ENCODE measurements at places on chromosomes 2 and 18.
A peak's percentile ranks its signal among the peaks of the same experiment; 100 is the strongest.

GRCh38 chr18:10536280-10536679 is 10.5 kb downstream of the NAPG start:
- no peak for DNase-seq

- peak; percentile 30 for DNase-seq
Observed at GRCh38 chr2:85437488-85438200, 19.1 kb downstream of the SH2D6 start.

GRCh38 chr2:1721706-1722646 is 22.3 kb downstream of the PXDN start:
- peak; percentile 97 for DNase-seq

DNA sequence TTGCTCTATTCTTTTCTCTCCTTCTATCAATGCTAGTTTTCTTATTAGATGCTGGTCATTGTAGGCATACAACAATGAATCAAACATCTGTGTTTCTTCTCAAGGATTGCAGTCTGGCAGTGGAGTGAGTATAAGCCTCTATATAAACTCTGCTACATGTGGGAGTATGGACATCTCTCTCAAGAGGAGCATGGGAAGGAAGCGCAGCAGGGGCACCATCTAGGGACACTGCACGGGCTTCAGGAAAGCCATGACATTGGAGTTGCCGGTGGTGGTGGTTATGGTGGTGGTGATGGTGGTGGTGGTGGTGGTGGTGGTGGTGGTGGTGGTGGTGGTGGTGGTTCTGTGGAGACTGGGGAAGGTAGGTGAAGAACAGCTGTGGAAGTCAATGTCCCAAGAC is 462.6 kb downstream of the RNF144A start:
- DNase-seq: no peak

- DNase-seq: no peak
Observed at GRCh38 chr18:4450065-4450658, 4.9 kb downstream of the DLGAP1 start.

GRCh38 chr18:69636529-69637301 is 236.0 kb downstream of the DOK6 start:
- no peak for DNase-seq

DNA sequence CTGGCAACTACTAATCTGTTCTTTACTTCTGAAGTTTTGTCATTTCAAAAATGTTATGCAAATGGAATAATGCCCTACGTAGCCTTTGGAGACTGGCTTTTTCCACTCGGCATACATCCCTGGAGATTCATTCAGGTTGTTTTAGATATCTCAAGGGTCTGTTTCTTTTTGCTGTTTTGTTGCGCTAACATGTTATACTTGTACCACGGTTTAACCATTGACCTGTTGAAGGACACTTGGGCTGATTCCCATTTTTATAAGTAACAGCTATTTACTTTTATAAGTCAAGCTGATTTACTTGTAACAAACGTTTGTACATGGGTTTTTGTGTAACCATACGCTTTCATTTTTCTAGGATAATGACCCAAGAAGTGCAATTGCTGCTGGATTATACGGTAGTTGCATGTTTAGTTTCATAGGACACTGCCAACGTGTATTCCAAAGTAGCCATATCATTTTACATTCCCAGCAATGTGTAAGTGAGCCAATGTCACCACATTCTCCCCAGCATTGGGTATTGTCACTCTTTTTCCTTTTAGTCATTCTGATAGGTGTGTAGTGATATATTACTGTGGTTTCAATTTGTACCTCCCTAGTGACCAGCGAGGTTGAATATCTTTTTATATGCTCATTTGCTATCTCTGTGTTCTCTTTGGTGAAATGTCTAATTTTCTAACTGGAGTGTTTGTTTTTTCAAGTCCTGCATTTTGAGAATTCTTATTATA is 36.5 kb upstream of the STAT4 start:
- peak; percentile 21 for DNase-seq

DNA sequence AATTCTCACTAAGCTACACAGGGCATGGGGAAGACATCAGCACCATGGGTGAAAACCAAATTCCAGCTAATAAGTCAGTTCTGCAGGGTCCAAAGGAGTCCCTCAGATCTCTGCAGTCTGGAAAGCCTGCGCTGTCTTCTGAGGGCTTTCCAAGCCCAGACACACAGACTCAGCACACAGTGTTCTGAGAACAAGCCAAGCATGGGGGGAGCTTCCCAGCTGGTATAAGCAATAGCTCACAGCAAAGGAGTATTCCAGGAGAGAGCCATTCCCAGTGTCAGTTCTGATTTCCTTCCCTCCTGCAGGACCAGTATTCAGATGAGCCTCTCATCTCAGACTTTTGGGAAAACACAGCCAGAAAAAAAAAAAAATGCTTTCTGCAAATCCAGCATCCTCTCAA is 370.8 kb downstream of the TNS1 start:
- DNase-seq: no peak

- peak; percentile 45 for DNase-seq
Observed at GRCh38 chr18:7778181-7778580, 211.1 kb downstream of the PTPRM start.

GRCh38 chr18:80137137-80137536 is 28.1 kb downstream of the ADNP2 start:
- no peak for DNase-seq

GRCh38 chr2:225994748-225995405 is 595.4 kb downstream of the NYAP2 start:
- DNase-seq: peak; percentile 48

GRCh38 chr2:25809646-25810045 is 68.6 kb downstream of the ASXL2 start:
- DNase-seq: no peak

DNA sequence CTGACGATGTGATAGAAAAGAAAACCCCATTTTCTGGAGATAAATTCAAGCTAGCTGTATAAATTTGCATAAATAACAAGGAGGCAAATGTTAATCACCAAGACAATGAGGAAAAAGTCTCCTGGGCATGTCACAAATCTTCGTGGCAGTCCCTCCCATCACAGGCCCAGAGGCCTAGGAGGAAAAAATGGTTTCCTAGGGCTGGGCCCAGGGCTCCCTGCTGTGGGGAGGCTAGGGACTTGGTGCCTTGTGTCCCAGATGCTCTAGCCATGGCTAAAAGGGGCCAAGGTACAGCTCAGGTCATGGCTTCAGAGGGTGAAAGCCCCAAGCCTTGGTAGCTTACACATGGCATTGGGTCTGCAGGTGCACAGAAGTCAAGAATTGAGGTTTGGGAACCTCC is 134.6 kb downstream of the CABLES1 start:
- no peak for DNase-seq

DNA sequence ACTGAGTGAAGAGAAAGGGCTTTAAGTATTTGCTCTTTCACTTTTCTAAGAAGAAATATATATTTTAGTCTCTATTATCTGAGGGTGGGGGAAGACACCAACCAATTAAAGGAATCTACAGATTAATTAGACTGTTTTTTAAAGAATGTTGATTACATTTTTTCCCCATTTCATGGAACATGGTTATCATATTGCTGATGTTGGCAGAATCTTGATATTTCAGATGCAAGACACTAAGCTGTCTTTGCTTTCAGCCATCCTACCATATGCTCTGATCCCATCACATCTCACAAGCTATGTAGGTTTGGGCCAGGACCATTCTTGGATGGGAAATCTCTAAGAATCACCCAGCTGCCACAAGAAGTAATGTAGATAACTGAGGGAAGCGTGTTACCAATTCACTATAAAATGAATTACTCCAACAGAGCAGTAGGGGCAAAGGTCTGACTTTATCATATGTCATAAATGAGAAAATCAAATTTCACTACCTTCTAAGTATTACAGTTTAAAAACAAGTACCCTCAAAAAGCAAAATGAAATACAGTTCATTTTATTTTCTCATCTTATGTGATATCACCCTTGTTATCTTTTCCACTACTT is 6.7 kb upstream of the TBR1 start:
- DNase-seq: no peak

DNA sequence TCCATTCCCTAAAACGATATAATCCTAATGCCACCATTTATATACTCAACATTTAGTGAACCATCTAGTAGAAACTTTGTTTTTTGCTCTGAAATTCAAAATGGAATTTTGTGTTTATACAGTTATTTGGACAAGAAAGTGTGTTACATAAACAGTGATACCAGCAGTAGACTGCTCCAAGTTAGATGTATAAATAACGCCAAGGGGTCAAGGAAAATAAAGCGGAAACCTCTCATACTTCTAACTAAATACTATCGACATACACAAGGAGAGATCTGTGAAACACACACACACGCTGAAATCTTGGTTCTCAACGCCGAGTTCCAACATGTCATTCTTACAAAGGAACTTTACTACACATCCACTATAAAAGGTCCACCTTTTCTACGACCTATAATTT is 1.2 kb downstream of the TXNL1 start:
- no peak for DNase-seq

DNA sequence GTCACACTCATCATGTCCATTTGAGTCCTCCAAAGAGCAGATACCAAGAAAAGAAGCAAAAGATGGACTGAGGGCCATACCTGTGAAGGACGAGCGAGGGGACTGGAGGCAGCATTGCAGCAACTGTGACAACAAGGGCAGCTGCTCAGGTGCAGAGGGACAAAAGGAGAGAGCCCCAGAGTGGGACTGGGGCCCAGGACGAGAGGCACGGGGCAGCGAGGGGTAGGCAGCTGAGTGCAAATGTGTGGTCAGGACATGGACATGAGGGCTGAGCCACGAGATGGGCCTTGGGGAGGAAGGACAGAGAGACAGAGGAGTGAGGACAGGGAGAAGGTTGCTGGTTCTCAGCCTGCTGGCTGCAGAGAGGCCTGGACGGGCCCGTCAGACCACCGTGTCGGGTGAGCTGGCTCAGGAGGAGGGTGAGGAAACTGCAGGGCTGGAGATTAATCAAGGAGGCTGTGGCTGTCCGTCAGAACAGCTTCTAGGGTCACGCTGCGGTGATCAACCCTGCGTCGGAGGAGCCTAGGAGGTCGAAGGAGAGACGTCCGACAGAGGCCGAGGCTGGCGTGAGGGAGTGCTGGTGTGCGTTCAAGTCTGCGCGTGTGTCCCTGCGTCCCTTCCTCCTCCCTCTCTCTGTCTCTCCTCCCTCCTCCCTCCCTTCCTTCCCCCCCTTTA is 206.8 kb upstream of the HDAC4 start:
- DNase-seq: no peak

- no peak for DNase-seq
Observed at GRCh38 chr2:198873503-198874471, 584.0 kb downstream of the SATB2 start.

DNA sequence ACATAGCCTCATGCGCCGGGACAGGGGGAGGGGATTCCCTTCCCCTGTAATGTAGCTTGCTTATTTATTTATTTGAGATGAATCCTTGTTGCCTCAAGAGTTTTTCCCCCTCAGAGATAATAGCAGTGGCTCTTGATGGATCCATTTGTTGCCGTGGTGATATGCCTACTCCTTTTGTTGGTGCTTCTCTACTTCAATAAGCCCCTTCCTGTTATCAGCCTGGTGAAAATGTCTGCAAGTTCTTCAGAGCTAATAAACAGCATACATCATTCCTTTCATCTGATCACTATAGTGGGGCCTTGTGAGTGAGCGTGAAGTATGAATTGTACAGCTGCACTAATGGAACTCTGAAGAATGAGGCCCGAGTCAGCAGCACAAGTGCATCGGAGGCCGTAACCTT is 19.4 kb downstream of the FZD5 start:
- DNase-seq: no peak

DNA sequence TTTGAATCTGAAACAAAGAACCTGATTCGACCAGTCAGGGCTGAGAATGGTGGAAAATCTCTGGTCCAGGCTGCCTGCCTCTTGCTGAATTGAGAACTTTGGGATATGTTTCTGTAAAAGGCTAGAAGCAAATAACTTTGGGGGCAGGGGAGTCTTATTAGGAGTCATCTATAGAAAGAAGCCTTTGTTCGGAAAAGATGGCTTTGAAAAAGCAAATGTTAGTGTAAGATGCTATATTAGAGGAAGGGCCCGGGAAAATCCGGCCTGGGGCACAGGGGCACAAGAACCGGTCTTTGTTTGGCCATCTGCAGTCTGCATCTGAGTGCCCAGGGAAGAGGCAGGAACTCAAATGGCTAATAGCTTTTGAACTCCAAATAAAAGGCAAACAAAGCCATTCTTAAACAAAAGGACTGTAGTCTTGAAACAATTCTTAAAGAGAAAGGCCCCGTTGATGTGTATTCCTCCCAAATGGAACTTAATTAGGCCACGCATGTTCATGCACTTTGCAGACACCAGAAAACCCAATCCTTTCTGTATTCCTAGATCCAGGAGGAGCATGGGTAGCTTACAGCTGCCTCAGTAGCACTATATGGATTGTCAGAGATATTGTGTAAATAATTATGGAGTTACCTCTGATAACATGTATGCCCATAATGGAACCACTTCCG is 180.0 kb upstream of the ARL4C start:
- no peak for DNase-seq

- DNase-seq: no peak
Observed at GRCh38 chr2:236576953-236577352, 7.3 kb downstream of the ACKR3 start.

All from RCC 7860 (cell line).